ENCODE measurements at places on chromosomes 13 and 19.

- DNase-seq, result no peak
These were observed 28.8 kb upstream of the OXGR1 start for GRCh38 chr13:97023117-97023516.

DNA sequence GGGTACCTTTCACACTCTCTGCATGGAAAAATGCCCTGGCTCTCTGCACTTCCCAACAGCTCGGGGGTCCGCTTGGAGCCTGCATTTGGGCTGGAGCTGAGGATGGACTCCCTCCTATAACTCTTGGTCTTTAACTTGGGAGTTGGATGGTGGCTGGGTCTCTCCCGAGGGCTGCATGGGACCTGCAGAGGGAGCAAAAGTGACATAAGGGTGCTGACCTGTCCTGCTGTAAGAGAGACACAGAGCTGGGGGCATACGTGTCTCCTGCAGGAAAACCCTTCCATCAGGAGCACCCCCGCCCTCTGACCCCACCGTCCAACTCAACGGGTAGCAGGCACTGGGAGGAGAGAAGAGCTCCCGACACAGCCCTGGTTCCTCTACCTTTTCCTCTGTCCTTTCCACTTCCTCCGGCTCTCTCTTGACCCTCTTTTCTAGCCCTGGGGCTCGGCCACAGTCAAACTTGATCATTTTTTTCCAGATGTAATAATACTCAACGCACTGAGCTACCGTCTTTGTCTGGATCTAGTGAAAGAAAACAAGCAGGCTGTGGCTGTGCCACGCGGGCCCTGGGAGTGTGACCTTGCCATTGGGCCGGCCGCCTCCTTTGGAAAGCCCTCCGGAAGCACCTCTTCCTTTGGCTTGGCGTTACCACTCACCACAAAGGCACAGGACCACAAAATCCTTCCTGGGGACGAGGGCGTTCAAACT, 6.8 kb upstream of the NAPA start:
- DNase-seq, result no peak

DNA sequence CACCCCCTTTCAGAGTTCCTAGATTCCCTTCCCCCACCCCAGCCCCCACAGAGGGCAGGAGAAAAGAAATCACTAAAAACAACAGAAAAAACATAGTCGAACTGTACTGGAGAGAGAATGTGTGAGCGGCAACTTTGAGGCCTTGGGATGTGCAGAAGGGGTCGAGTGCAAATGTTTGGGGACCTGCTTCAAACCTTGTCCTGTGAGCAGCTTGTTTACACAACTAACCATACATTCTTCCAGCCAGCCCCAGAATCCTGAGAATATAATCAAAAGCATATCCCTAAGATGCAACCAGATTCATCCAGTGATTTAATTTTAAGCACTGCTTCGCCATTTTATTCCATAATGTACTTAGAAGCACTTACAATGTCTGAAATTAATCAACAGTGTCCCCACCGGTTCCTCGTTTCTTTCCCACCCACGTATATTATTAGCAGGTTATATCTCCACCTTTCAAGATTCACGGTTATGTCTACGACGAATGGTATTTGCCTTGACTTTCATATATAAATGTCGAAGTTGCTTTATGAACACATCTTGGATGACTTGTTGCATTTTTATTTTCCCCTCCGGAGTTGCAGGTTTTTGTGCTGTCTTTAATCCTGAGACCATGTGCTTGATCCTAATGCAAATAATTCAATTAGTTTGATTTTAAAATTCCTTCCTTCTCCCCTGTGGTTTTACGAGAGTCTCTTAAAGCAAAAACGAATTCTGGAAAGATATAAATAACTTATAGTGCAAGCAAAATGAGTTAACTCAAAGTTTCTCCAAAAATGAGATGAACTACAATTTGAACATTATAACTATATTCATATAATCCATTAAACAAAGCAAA, 107.6 kb downstream of the ZIC5 start:
- DNase-seq, result no peak

- no peak for DNase-seq
These were observed 978.7 kb downstream of the SLITRK5 start for GRCh38 chr13:88649855-88650254.

DNA sequence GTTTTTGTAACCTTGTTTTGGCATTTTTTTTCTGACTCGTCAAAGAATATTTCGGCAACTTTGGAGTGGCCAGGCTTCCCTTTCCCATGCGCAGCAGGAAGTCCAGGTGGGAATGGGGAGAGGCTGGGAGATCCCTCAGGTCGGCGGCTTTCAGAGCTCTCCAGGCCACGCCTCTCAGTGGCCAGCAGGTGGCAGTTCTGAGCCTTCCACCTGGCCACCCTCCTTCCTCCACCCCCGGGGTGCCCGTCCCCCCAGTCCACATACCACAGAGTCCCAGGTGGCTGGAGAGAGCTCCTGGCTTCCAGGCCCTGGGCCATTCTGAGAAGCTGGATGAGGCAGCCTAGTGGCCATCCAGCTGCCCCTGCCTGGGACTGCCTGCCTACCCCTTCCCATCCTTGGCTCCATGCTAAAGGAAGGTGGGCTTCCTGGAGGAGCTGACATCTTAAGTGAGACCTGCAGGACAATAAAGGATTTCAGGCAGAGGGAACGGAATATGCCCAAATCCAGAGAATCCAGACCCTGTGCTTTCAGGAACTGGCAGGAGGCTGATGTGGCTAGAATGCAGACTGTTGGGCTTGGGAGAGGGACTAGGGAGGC, 46.3 kb downstream of the CCNE1 start:
- DNase-seq, result peak; percentile 71

Data from WERI-Rb-1 (cell line).